Parietal lobe (tissue), 2 donors: ENCODE measurements at places on chromosomes 6 and 20. TPM values are rescaled to one million over a fixed set of nuclear protein-coding genes. Genes with fewer than 3 reads are reported as not detected.

Gene RALY
- 56.7 TPM for total RNA-seq

Gene PRSS16
- total RNA-seq, result 0.31 TPM

Gene CAP2
- total RNA-seq, result 43.2 TPM

Gene FOXQ1
- 1.9 TPM for total RNA-seq

Gene BPIFB1
- not detected for total RNA-seq
